ENCODE measurements at places on chromosomes 16 and 17.

- no peak for DNase-seq
These were observed 10.4 kb downstream of the CHD9NB start for GRCh38 chr16:53042235-53042701.

DNA sequence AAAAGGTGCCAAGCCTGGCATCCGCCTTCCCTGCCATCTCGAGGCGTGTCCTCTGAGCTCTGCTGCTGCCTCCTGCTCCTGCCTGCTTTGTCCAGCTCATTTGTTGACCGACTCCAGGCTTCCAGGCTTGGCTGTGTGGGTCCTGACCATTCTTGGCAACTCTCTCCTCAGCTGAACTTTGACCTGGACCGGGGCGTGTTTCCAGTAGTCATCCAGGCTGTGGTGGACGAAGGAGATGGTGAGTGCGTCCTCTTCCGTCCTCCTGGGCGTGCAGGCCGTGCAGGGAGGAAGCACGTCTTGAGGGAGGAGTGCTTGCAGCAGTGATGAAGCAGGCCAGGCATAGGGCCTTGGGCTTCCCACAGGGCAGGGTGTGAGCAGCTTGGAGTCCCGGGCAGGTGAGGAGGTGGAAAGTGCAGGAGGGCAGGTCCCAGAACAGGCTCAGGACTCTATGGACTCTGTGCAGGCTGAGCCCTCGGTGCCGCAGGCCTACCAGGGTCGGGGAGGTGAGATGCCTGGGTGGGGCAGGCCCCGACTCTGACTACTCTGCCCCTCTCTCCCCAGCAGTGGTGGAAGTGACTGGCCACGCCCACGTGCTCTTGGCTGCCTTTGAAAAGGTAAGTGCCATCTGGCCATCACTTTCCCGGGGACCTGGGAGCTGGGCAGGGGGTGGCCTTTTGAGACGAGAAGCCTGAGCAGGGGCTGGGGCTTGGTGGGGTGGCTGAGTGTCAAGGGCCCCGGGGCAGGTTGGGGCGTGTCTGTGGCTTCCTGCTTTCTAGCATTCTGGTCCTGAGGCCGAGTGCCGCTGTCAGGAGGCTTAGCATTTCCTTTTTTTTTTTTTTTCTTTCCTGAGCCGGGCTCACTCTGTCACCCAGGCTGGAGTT, 28.6 kb upstream of the NUDT16L1 start:
- no peak for DNase-seq

- no peak for DNase-seq
These were observed 24.8 kb upstream of the METRNL start for GRCh38 chr17:83054518-83055125.

GRCh38 chr17:35010093-35010492, 29.8 kb downstream of the LIG3 start:
- no peak for DNase-seq

DNA sequence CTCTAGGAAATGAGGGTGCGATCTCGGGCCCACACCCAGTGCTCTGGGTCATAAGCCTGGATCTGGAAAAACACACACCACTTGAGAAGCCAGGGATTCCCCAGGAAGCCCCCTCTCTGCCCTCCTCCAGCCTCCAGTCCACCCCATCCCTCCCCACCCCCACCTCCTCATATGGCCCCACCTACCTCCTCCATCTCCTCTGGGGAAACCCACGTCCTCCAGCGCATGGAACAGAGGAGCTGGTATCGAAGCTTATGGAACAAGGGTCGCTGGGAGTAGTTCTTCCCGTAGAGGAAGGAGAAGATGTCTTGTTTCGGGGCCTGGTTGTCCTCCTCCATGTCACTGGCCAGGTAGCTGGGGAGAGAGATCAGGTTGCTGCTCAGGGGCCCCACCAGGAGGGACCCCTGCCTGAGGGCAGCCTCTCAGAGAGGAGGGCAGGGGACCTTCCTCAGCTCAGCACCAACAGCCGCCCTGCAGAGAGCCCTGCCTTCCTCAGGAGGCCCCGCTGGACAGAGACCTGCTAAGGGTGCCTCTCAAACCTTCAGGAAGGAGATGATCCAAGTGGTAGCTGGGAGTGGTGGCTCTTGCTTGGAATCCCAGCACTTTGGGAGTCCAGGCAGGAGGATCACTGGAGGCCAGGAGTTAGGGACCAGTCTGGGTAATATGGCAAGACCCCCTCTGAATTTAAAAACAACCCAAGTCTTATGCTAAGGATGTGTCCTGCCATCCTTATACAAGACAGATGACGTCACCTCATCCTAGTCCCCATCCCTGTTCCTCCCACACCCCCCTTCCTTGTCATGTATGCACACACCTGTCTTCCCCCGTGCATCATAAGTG, 5.0 kb downstream of the SPDYE4 start:
- no peak for DNase-seq

DNA sequence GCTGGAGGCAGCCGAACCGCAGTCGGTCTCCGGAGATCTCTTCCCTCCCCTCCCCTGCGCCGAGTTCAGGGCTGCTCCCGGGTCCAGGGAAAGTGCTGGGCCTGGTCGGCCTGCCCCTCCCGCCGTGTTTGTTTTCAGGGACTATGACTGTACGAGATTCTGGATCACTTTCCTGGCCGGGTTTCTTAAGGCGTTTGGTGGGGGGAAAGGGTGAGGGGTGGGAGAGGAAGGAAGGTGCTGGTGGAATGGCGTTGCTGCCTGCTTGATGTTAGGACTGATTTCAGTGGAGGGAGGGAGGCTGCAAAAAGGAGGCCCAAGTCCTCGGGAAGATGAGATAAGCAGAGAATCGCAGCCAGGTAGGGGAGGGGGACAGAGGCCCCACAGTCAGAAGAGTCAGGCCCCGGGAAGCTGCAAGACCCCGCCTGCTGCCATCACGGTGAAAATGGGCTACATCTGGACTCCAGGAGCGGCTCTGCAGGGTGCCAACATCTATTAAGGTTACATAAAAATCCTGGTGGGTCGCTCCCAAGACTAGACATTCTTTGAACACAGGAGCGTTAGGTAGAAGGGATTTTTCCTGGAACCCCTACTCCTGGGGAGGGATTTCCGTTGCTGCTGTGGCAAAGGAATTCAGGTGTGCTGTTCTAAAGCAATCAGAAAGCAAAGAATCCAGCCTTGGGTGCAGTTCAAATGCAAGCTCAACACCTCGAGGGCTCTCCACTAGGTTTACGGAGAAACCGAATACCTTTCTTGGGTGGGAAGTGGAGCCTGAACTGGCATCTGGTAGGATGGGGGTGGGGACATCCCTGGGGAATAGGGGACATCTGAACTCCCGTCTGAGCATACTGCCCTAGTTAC, 1.2 kb downstream of the ARHGAP44 start:
- DNase-seq: no peak

DNA sequence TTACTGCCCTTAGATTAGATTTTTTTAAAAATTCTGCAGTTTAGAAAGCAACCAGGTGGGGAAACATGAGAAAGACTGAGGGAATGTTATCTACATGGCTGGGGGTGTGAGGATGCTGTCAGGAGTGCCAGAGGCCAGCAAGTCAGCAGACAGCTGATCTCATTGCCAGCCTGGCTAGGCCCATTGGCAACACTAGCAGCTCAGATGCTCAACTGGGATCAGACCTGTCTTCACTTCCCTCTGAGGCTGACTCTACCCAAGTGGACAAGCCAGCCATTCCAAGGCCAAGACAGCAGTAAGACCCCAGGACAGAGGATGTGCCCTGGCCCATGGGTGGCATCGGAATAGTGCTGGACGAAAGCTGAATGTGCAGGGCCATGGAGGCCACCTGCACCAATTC, 96.2 kb downstream of the TMEM132E start:
- DNase-seq: no peak

DNA sequence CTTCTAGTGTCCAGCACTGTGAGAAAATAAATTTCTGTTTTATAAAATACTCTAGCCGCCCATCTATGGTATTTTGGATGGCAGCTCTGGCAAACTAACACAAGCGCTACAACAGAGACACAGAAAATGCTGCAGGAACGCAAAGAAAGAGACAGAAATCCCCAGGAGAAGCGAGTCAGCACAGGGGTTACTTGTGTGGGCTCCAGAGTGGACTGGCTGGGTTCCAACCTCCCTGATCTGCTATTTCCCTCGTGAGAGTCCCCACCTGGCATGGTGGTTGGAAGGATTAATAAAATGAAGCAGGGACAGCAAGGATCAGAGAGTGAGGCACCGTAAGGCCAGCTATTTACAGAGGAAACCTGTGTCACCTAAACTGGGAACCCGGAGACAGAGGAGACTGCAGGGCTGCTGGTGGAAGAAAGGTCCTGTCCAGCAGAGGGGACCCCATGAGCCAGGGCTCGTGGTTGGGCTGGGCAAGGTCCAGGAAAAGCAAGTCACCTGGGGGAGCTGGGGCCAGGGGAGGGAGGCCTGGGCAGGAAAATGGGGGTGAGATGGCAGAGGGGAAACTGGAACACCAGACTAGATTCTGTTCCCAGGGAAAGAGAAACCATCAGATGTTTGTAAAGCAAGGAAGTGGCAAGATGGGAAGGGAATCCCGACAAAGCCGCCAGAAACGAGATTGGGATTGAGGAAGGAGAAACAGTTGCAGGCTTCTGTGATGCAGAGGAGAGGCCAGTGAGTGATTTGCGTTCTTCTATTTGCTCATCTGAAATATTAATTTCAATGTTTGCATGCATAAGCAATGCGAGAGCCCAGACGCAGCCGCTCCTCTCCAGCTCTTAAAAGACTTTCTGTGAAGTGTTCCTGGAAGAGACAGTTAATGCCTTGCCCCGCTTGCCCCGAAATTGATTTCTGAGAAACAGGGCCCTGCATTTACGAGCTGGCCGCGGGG, 63.0 kb upstream of the TEKT3 start:
- no peak for DNase-seq

- no peak for DNase-seq
These were observed 305.0 kb downstream of the SOX9 start for GRCh38 chr17:72425794-72426168.

GRCh38 chr16:66634527-66635196, 30.2 kb downstream of the CMTM3 start:
- DNase-seq: no peak

DNA sequence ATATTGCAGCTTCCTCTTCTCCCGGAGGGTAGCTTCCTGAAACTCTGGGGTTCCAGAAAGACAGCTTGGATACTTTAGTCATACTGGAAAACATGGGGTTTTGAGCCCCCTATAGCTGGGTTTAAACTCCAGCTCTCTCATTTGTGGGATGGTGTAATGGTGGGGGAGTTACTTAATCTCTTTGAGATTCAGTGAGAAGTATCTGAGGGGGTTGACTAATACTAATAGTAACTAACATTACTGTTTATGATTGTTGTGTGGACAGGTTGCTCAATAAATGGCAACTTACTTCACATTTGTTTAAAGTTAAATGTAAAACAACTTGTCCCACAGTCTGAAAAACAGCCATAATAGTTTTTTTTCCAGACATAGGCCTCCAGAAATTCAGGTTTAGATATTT, 5.1 kb upstream of the SUZ12 start:
- DNase-seq: no peak

- no peak for DNase-seq
These were observed 186.0 kb downstream of the GRIN2A start for GRCh38 chr16:9996221-9996620.

GRCh38 chr17:41467561-41467960, 375 bp upstream of the KRT32 start:
- no peak for DNase-seq

GRCh38 chr17:43578699-43579565, 32.8 kb upstream of the ETV4 start:
- DNase-seq: no peak

DNA sequence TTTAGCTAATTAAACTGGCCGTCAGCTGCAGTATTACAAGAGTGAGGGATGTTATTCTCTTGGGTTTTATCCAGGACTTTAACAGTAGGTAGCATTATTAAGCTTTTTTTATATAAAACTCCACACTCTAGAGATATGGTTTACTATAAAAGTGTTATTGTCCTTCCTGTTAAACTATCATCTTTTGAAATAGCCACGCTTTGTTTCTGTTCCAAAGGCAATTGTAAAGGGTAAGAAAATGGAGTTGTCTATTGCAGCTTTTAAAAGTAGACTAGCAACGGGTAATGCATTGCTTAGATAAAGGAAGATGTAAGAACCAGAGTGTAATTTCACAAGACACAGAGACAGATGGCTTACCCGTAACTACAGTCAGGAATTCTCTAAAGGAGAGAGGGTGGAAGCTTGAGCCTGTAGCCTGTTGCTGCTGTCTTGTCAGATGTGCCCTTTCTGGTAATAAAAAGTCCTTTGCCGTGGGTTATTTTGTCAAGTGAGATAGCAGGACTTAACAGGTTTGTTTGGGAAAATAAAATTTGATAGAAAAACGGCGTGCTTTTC, 56.4 kb downstream of the WWOX start:
- DNase-seq: no peak

- no peak for DNase-seq
These were observed 4.1 kb downstream of the GRIN2A start for GRCh38 chr16:10178080-10178479.
